Trophoblast cell (in vitro differentiated cells and primary cell): ENCODE measurements at places on chromosomes 5 and 9.
A peak's percentile ranks its signal among the peaks of the same experiment; 100 is the strongest.

GRCh38 chr5:175027390-175027789, 303.0 kb downstream of the MSX2 start:
- DNase-seq: no peak

- no peak for DNase-seq
These were observed 3.7 kb upstream of the UCK1 start for GRCh38 chr9:131534721-131535237.

DNA sequence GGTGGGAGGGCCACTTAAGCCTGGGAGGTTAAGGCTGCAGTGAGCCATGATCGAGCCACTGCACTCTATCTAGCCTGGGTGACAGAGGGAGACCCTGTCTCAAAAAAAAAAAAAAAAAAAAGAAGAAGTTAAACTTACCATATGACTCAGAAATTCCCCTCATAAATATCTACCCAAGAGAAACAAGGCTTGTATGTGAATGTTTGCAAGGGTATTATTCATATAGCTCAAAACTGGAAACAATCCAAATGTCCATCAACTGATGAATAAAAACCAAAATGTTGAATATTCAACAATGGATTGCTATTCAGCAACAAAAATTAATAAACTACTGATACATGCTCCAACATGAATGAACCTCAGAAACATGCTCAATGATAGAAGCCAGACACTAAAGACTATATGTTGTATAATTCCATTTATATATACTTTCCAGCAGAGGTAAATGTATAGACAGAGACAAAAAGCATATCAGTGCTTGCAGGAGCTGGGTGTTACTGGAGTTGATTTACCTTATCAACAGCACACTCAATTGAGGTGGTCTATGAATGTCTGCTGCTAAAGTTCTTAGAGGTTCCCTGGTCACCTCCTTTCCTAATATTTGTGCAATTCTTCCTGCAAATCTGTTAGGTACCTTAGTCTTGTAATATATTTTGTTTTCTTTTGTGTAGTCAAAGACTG, 5.3 kb upstream of the SREK1 start:
- DNase-seq: no peak

GRCh38 chr5:149325166-149325735, 20.0 kb upstream of the GRPEL2 start:
- peak; percentile 92 for DNase-seq

DNA sequence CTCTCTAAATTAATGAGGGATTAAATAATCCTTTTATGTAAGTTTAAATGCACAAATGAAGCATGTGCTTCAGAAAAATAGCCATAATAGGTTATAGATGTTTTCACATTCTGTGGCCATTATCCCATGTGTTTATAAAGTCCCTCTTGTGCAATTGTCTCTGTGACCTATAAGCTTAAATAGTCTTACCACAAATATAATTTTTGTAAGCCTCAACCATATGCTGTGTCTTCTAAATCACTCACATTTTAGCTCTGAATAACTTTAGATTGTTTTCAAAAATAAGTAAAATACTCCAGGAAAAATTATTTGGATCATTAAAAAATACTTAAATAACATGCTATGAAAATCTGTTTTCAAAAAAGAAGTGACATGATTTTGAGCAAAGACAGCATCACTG, 1894.7 kb downstream of the MAT2B start:
- DNase-seq: no peak

GRCh38 chr5:117475919-117476318, 901.3 kb upstream of the SEMA6A start:
- DNase-seq: no peak

- no peak for DNase-seq
These were observed 19.0 kb downstream of the SKP2 start for GRCh38 chr5:36170832-36171424.

- DNase-seq: no peak
These were observed 110.5 kb upstream of the HMHB1 start for GRCh38 chr5:143701493-143701892.

- peak; percentile 100 for DNase-seq
These were observed 65.2 kb downstream of the SREK1 start for GRCh38 chr5:66209350-66209749.

- no peak for DNase-seq
These were observed 219.7 kb upstream of the TUT7 start for GRCh38 chr9:86573886-86574285.

DNA sequence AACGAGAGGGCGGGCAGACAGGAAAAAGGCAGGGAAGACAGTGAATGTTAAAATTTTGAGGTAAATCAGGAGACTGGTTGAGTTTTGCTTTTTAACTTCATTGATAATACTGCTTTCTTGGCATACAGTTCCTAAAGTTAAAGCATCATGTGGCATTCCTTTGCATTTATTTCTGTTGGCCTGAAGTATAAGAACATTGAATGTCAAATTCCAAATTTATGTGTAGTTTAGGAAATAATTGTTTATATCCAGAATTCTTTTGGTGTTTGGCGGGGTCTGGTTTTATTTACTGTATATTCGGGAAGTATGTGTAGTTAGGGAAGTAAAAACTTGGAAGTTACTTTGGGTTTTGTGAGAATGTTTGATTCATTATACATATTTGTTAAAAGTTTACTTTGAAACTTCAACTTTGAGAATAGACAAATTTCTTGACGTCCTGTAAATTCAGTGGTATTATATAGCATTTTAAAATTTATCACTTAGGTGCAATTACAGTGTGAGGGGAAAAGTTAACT, 83.2 kb downstream of the PTPDC1 start:
- no peak for DNase-seq

GRCh38 chr5:56414066-56414465, 180.9 kb upstream of the ANKRD55 start:
- DNase-seq: peak; percentile 13

DNA sequence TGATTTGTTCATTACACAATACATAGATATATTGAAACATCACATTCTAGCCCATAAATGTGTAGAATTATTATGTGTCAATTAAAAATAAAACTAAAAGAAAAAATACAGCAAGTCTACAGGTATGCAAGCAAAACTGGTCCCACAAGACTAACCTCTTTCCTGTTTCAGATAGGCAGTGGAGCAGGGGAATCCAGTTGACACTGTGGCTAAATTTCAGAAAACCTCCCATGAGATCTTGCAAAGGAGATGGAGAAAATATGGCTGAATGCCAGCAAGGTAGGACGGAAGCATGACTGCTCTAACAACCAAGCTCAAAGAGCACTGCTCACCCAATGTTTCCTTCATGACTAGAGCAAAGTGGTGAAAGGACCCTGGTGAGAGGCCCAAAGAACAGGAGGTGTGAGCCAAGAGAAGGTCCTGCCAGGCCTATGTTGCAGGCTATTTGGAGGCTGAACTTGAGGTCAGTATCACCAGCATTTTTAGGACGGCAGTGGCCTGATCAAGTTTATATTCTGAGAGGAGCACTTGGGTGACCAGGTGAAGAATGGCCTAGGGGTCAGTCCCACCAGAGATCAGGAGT, 1.1 kb upstream of the SH3TC2 start:
- DNase-seq: peak; percentile 35
